Fibroblast of the aortic adventitia (primary cell): ENCODE measurements at places on chromosomes 6 and 20.
A peak's percentile ranks its signal among the peaks of the same experiment; 100 is the strongest.

- DNase-seq, result peak; percentile 76
Observed at GRCh38 chr6:156842598-156843250, 65.5 kb downstream of the ARID1B start.

DNA sequence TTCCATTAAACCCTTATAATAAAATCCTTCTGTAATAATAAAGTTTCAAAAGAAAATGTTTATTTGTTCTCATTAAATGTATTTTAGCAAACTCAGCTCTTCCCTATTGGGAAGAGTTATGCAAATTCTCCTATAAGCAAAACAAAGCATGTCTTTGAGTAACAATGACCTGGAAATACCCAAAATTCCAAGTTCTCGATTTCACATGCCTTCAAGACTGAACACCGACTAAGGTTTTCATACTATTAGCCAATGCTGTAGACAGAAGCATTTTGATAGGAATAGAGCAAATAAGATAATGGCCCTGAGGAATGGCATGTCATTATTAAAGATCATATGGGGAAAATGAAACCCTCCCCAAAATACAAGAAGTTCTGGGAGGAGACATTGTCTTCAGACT lies 3.8 kb downstream of the IL17A start:
- DNase-seq, result no peak

DNA sequence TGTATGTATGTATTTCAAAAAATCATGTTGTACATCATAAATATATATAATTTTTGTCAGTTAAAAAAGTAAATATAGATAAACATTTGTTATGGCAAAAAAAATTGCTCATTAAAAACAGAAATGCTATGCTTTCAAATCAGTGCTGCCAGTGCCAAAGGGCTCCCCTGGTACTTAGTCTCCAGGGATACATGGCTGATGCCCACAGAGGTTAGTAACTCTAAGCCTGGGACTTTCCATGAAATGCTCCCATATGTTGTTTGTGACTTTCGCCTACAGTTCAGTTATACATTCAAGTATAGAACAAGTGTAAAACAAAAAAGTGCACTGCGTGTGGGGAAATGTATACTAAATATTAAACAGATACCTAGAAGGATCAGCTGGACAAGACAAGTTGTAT lies 104.0 kb downstream of the TENT5A start:
- no peak for DNase-seq

- no peak for DNase-seq
Observed at GRCh38 chr20:23122796-23123655, 36.9 kb upstream of the CD93 start.

DNA sequence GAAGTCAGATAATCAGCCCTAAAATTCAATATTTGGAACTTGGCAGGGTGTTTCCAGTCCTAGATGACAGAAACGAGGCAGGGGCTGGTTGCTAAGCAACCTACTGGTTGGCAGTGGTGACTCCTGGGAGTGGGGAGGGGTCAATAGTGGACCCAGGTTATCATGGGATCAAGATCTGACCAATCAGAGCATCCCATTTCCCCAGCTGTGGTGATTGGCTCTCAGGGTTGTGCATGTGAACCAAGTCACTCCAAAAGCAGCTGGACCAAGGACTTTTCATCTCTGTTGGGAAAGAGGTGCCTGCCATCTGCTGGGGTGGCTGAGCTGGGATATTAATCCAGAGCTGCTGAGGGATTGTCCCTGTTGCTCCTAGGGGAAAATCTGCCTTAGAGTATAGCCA lies 253.4 kb downstream of the PREX1 start:
- DNase-seq, result no peak

GRCh38 chr6:52162940-52163908 lies 23.0 kb upstream of the IL17A start:
- peak; percentile 43 for DNase-seq

DNA sequence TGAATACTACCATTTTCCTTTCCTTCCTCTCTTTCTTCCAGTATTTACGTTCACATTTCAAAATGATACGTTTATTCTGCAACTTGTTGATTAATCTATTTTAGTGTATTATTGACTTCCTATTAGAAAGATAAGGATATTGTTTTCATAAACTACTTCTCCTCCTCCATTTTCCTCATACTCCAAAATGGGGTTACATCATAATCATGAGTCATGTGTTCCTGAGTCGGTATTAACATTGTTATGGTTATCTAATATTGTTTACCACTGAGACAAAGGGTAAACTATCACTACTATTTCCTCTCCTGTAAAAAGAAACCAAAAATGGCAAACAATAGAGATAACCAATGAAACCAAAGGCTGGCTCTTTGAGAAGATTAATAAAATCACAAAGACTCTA lies 126.5 kb upstream of the CDYL start:
- DNase-seq, result peak; percentile 39

GRCh38 chr20:46945465-46945864 lies 50.8 kb downstream of the EYA2 start:
- no peak for DNase-seq

- DNase-seq, result no peak
Observed at GRCh38 chr20:46742669-46743045, 33.2 kb downstream of the SLC2A10 start.

DNA sequence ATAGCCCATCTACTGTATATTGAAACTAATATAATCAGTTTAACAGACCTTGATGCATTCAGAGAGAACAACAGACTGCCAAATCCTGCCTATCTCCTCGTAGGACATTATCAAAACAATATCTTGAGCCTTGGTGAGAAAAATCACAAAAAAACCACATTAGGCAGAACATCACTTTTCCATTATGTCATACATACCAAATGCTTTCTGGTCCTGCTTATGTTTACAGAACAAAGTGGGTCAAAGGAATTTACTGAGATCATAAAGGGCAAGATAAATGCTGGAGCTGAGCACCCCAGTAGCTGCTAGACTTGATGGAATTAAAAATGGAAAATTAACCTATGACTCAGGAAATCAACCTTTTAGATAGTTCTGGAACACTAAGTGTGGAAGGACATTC lies 195.3 kb upstream of the KCNK16 start:
- DNase-seq, result no peak

DNA sequence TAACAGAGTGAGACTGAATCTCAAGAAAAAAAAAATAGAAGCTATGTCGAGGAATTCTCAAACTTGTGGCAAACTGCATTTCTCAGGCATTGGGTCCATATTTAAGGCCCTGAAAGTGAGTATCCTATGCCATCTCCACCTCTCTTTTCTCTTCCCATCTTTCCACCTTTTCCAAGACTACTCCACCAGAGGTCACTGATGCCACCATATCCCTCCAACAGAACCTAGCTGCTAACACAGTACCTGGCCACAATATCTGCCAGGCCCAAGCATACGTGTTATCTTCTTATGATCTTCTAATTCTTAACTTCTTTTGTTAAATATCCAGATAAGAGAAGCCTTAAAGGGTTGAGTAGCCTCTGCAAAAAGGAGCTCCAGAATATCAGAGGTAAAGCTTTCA lies 8.2 kb upstream of the ADGRF4 start:
- DNase-seq, result no peak

DNA sequence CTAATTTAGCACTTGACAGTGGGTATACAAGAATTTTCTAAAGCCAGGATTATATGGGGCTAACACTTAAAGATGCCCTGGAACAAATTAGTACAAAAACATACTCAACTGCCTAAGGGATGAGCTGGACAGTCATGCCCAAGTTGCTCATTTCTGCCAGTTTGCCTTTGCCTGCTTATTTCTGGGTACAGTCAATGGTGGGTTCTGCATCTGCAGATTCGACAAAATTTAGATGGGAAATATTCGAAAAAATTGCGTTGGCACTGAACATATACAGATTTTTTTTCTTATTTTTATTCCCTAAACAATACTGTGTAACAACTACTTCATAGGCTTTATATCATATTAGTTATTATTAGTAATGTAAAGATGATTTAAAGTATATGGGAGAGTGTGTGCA lies 591.9 kb downstream of the EPM2A start:
- no peak for DNase-seq

- no peak for DNase-seq
Observed at GRCh38 chr6:2173203-2173961, 72.0 kb downstream of the GMDS start.

GRCh38 chr20:4585104-4585753 lies 136.5 kb upstream of the PRND start:
- DNase-seq, result no peak

DNA sequence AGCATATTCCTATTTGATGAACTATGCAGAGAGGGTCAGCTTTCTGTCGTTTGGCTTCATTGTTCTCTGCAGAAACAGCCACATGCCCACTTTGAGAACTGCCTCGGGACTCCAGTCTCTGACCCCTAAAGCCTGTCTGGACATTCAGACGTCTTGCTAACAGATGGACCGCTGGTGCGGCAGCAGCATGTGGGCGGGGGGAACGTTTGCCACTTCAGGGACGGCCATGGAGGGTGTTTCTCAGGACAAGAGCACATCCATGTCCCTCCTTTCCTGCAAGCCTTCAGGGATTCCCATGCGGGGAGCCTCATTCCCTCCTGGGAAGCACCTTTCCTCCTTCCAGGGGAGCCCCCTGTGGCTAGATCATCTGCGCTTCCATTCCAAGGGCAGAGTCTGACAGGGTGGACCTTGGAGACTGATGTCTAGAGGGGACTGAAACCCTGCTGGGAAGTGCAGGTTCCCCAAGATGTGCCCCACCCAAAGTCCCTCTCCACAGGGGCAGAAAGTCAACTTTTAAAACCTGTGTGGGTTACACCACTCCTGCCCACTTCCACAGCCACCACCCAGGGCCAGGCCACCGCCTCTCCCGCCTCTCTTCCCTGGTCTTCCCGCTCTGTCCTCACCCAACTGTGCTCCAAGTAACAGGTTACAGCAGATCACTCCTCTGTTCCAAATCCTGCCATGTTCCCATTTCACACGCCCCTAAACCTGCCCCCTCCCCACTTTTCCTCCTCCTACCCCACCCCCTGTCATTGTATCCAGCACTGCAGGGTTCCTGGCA lies 94.8 kb upstream of the PMEPA1 start:
- no peak for DNase-seq

DNA sequence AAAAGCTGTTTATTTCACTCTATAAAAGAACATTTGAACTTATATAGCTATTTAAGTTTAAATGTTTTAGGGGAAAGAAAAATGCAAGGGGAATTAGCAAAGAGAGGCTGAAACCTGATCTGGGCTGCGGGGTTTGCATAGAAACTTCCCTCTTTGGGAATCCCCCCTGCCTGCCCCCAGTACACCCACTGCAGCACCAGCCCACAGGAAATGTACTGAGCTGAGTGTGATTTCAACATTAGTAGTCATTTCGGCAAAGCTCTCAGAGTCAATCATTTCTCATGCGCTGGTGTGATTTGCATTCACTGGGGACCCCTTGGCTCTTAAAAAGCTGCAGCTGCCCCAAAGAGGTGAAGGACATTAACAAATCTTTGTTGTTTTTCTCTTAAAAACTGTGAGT lies 859.4 kb downstream of the MAFB start:
- no peak for DNase-seq

DNA sequence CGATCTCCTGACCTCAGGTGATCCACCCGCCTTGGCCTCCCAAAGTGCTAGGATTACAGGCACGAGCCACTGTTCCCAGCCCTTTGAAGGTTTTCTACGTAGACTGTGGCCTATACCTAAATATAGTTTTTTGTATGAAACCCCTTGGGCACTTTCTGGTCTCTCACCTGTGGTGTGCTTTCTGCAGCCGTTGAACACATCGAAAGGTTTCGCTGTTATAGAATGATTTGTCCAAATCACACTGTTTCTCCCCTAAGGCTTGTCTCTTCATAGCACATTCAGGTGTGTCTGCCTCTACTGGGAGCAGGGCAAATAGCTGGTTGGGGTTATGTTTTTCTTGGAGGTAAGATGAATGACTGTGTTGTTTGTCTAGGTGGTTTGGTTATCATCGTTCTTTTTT lies 597.9 kb downstream of the RNF144B start:
- no peak for DNase-seq

DNA sequence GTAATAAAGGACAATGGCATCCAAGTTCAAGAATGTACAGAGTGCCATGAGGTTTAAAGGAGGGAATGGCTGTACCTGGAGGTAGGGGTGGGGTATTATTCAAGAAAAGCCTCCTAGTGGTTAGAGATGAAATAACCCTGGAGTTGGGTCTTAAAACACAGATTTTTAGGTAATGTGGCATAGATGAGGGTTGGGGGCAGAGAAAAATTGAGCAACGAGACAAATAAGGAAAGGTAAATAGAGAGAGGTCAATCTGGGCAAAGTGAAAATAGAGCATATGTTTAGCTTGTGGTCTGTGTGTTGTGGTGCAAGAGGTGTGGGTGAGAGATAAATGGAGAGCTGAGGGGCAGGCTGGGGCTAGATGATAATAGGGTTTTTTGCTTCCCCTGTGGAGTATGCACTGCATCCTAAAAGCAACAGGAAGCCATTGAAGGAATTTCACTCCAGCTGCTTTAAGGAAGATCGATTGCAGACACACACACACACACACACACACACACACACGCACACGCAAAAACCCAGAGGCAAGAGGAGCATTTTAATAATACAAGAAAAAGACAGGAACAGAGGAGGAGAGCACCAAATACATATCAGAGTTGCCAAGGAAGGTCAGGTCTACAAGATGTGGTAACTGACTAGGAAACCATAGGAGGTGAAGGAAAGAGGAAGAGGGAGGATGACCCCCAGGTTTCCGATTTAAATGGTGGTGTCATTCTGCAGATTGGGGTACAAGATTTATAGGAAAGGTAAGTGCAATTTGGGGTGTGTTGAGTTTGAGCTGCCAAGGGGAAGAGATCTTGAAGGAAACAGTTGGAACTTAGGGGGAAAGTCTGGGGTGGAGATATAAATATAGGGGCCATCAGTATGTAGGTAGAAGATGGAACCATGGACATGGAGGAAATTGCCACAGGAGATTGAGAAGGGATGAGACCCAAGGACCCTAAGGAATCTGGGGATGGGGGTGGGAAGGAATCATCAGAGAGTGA lies 31.3 kb upstream of the ADGRF1 start:
- no peak for DNase-seq

GRCh38 chr6:18207438-18207837 lies 52.2 kb downstream of the KDM1B start:
- no peak for DNase-seq

DNA sequence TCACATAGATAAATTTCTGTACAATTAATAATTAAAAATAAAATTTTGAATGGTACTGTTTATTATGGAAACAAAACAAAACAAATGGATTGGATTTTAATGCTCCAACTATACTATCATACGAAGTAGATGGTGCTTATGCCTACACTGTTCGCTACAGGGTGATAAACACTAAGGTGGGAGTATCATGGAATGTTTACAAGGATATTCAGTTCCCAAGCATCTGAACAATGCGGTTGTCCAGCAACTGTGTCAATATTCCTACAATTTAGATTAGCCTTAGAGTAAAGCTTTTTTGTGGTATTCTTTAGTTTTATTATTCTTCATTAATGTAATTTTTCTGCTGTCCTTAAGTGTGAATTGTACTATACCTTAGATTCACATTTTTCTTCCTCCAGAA lies 105.1 kb downstream of the MMS22L start:
- no peak for DNase-seq

GRCh38 chr6:56692523-56693245 lies 50.0 kb upstream of the DST start:
- DNase-seq, result peak; percentile 90

DNA sequence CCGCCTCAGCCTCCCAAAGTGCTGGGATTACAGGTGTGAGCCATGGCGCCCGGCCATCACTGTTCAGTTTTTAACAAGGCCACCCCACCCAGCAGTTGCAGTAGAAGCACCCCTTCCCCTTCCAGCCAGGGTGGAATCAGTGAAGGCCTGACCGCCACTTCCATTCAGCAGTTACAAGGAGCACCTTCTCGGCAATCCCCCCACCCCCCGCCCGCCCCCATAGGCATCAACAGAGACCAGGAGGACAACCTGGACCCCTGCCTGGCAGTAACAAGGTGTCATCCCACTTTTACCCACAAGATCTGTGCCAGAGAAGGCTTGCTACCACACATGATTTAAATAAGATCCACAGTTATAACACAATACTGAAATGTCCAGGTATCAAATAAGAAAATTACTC lies 23.1 kb downstream of the NCR2 start:
- DNase-seq, result no peak
